ENCODE measurements at places on chromosomes 16 and 17. TPM values are rescaled to one million over a fixed set of nuclear protein-coding genes. Genes with fewer than 3 reads are reported as not detected.

The HAS3 gene
- total RNA-seq, result 0.42 TPM

DNA sequence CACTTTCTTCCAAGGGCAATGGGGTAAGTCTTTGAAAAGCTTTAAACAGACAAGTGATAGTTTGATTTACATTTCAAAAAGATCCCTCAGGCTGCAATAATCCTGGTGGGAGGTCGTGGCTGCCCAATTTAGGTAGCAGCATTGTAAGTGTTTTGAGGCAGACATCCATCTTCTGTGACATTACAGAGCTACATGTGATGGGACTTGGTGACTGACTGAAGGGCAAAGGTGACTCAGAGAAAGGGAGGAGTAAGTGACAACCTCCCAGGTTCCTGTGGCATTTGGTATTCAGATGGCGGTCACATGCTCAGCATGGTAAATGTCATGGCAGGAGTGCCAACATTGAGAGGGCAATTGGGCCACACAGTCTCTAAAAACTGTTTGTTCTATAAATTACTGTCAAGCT lies 26.5 kb downstream of the STAT3 start:
- H3K4me1 ChIP-seq, result peaks cover 38% of the 10 kb centered on the region
- H3K27me3 ChIP-seq, result no peaks in the 10 kb centered on the region
- no peak overlapping the region for H3K4me3 ChIP-seq
- DNase-seq, result no peak

The SAMD14 gene
- 0.90 TPM for total RNA-seq

DNA sequence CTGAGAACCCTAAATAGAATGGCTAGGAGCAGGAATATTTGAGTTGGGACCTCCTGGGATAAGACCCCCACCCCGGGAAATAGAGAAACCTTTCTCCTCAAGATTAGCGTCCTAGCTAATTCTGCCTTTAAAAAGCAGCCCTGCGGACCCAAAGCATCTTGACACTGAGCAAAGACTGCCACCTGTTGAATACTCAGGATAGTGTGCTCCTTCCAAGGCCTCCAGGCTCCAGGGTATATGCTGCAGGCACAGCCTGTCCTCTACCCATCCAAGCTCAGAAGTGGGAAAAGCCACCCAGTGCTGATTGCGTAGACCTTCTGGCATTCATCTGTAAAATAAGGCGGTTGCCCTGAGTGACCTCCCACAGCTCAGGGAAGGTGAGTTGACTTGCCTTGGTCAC lies 456.2 kb upstream of the DYNLRB2 start:
- H3K4me3 ChIP-seq, result no peak overlapping the region
- no peak for DNase-seq

DNA sequence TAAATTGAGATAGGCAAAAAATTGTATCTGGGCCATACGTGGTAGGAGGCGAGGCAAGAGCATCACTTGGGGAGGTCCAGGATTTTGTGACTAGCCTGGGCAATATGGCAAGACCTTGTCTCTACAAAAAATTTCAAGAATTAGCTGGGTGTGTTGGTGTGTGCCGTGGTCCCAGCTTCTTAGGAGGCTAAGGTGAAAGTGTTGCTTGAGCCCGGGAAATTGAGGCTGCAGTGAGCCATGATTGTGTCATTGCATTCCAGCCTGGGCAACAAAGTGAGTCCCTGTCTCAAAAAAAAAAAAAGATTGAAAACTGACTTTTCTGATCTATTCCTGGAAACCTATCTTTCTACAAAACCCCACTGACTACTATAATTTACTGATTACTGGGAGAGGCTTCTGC lies 26.7 kb downstream of the CDK12 start:
- H3K4me1 ChIP-seq, result no peaks in the 10 kb centered on the region
- H3K36me3 ChIP-seq, result peaks cover 12% of the 10 kb centered on the region
- no peak for DNase-seq
- H3K27me3 ChIP-seq, result no peaks in the 10 kb centered on the region
- no peak overlapping the region for H3K4me3 ChIP-seq
- H3K27ac ChIP-seq, result no peak overlapping the region

DNA sequence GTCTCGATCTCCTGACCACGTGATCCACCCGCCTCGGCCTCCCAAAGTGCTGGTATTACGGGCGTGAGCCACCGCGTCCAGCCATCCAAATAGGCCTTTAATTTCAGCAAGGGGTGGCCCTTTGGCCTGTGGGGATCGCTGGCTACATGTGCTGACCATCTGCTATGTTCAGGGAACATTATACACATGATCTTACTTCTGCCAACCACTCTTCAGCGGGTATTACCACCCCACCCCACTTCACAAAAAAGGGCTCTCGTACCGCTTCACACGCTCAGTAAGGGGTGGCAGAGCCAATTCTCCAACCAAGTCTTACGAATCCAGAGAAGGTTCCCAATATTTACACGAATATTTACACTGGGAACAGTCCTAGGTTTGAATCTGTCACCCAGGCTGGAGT lies 11.8 kb downstream of the CCDC92B start:
- H3K4me1 ChIP-seq, result no peaks in the 10 kb centered on the region
- H3K27me3 ChIP-seq, result no peaks in the 10 kb centered on the region
- H3K4me3 ChIP-seq, result no peak overlapping the region
- no peak overlapping the region for H3K27ac ChIP-seq
- no peak for DNase-seq

DNA sequence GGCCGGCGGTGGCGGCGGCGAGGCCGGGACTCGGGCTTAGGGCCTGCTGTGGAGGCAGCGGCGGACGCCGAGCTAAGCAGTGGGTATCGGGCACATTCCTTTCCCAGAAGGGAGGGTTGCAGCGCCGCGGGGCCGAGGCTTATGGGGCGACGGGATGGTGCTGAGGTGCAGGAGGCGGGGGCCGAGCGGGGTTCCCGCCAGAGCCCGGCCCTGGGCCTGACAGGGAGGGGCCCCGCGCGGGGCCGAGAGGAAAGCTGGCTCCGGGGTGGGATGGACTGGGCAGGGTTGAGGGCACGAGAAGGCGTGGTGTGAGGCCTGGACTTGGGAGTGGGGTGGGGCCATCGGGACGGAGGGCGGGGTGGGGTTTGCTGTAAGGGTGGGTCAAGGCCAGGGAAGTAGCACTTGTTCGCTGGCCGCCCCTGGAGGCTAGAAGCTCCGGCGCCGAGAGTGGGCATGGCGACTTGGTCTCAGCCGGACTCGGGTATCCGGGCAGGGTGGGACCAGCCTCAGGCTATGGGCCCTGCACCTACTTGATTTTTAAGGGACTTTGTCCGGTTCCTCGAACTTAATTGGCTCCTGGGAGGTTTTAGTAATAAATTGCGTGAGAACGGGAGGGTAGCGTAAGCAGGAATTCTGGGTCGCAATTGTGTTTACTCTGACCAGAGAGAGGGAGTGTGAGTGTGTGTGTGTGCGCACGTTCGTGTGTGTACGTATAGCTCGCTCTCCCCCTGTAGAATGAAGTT lies 396 bp downstream of the NFE2L1 start:
- peak overlapping the region; percentile 93 for H3K27ac ChIP-seq
- peak; percentile 84 for DNase-seq
- H3K4me3 ChIP-seq, result peak overlapping the region; percentile 95
- peaks cover 43% of the 10 kb centered on the region for H3K4me1 ChIP-seq
- no peaks in the 10 kb centered on the region for H3K36me3 ChIP-seq

DNA sequence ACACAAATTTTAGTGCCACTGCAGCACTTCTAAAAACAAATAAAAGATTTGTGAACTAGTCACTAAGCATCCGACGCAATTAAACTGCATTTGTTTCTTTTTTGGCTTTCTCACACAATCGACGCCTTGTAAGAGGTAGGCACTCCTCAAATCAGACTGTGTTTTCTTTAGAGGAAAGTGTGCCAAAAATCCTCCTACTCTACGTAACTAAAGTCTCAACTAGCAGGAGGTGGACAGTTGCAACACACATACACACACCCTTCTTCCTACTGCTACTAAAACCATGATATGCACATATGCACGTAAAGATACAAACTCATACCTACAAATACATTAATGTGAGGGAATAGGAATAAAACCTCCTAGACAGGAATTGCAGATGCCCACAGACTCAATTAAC lies 844.7 kb upstream of the SOX9 start:
- DNase-seq, result no peak
- H3K27ac ChIP-seq, result no peak overlapping the region
- no peaks in the 10 kb centered on the region for H3K36me3 ChIP-seq
- H3K4me3 ChIP-seq, result no peak overlapping the region
- no peaks in the 10 kb centered on the region for H3K4me1 ChIP-seq

The PERCC1 gene
- 1.1 TPM for total RNA-seq

DNA sequence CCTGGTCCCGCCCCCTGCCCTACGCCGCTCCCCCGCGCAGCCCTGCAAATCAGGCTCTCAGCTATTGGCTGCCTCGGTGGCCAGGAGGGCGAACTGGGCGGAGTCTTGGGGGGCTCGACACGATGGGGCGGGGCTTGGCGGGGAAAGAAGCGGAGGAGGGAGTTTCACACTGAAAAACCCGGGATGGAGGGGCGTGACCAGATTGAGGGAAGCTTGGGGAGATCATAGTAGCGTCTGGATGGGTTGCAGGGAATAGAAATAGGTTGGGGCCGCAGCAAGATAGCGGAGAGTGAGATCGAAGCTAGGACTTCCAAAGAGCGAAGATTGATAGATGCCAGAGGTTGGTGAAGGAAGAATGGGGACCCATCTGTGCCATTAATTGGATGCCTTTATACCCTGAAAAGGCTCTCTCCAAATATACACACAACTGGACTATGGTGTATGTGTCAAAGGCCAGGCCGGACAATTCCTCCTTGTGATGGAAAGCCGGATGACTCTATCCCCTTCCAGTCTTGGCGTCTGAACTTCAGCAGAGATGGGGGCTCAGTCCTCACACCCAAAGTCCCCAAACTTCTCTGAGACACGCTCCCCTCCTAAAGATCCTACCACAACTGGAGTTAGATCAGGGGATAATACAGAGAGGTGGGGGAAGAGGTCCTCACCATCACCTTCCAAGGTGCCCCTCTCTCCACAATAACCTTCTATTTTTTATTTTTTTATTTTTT lies 376 bp upstream of the STAC2 start:
- H3K4me3 ChIP-seq, result peak overlapping the region; percentile 36
- H3K36me3 ChIP-seq, result no peaks in the 10 kb centered on the region
- peaks cover 66% of the 10 kb centered on the region for H3K27me3 ChIP-seq
- DNase-seq, result peak; percentile 43
- peaks cover 28% of the 10 kb centered on the region for H3K4me1 ChIP-seq
- H3K27ac ChIP-seq, result no peak overlapping the region

DNA sequence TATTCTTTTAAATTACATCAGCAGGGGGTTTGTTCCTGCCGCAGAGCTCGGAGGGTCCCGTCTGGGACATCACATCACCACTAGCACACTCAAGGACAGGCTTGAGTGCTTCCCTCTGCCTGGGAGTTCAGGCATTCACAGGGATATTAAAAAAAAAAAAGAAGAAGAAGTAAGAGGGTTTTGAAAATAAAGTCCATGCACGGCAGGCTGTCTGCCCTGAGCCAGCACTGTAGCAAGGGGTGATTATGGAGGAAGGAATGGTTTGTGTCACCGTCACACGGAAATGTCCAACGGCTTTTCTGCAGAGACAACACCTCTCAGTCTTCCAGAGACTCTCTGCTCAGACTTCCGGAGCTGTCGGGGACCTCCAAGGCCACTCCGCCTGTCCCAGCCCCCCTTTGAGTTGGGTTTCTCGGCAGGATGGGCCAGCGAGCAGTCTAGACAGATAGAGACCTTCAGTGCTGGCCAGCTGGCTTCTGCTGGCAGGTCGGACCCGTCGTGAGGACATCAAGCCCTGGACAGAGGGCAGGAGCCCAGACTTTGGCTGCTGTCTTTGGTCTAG lies 33.6 kb downstream of the MEOX1 start:
- no peaks in the 10 kb centered on the region for H3K4me1 ChIP-seq
- H3K27me3 ChIP-seq, result no peaks in the 10 kb centered on the region
- no peaks in the 10 kb centered on the region for H3K36me3 ChIP-seq

The KRT31 gene
- total RNA-seq, result not detected

- no peaks in the 10 kb centered on the region for H3K36me3 ChIP-seq
- H3K4me1 ChIP-seq, result peaks cover 29% of the 10 kb centered on the region
- H3K27me3 ChIP-seq, result no peaks in the 10 kb centered on the region
- DNase-seq, result no peak
Observed at GRCh38 chr17:50630524-50631194, 4.0 kb upstream of the ABCC3 start.

The KRTAP3-2 gene
- total RNA-seq, result not detected

- H3K4me1 ChIP-seq, result peaks cover 42% of the 10 kb centered on the region
- H3K4me3 ChIP-seq, result no peak overlapping the region
- H3K36me3 ChIP-seq, result peaks cover 63% of the 10 kb centered on the region
- H3K27ac ChIP-seq, result peak overlapping the region; percentile 0
- no peak for DNase-seq
Observed at GRCh38 chr16:31477220-31478216, 5.4 kb upstream of the SLC5A2 start.

- H3K36me3 ChIP-seq, result no peaks in the 10 kb centered on the region
- no peaks in the 10 kb centered on the region for H3K4me1 ChIP-seq
- no peak overlapping the region for H3K27ac ChIP-seq
- no peak overlapping the region for H3K4me3 ChIP-seq
- no peaks in the 10 kb centered on the region for H3K27me3 ChIP-seq
- no peak for DNase-seq
Observed at GRCh38 chr17:41474863-41475262, 6.1 kb downstream of the KRT35 start.

DNA sequence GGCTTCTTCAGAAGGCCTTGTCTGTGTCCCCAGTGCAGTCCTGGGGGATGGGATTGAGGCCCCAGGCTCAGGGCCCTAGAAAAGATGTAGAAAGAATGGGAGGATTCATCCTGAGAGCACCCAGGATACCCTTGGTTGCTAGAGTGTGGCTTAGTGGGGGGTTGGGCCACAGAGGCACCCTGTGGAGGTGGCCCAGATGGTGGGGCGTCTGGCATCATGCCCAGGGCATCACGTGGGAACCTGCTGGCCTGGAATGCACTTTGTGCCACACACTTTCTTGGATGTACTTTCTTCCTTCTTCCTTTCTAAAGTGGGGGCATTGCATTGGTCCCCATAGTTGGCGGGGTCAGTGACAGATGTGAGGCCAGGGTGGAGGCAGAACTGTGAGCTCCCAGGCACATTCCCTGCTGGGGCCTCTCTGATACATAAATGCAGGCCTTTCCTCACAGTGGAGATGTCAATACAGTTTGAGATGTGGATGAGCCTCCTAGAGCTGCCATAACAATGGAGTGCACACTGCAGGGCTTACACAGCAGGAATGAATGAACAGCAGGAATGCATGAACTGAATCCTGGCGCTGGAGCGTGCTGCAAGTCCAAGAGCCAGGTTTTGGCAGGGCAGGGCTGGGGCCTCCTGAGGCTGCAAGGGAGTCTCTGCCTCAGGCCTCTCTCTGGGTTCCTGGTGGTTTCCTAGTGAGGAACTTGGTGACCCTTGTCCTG lies 43.3 kb downstream of the MGAT5B start:
- no peaks in the 10 kb centered on the region for H3K27me3 ChIP-seq

The FOXN1 gene
- total RNA-seq, result not detected

GRCh38 chr17:45902892-45903346 lies 8.6 kb downstream of the MAPT start:
- H3K27me3 ChIP-seq, result no peaks in the 10 kb centered on the region
- no peak overlapping the region for H3K27ac ChIP-seq
- no peaks in the 10 kb centered on the region for H3K4me1 ChIP-seq
- no peak for DNase-seq

- H3K4me1 ChIP-seq, result peaks cover 17% of the 10 kb centered on the region
- H3K27ac ChIP-seq, result no peak overlapping the region
- H3K4me3 ChIP-seq, result no peak overlapping the region
- H3K36me3 ChIP-seq, result no peaks in the 10 kb centered on the region
- H3K27me3 ChIP-seq, result no peaks in the 10 kb centered on the region
Observed at GRCh38 chr16:81405702-81406113, 38.9 kb upstream of the CMIP start.

The KRT34 gene
- not detected for total RNA-seq

Data from tibial nerve (tissue), 4 donors.